ENCODE measurements at places on chromosomes 13 and 19.

- no peak for DNase-seq
Observed at GRCh38 chr13:73698859-73699258, 435.3 kb downstream of the KLF12 start.

DNA sequence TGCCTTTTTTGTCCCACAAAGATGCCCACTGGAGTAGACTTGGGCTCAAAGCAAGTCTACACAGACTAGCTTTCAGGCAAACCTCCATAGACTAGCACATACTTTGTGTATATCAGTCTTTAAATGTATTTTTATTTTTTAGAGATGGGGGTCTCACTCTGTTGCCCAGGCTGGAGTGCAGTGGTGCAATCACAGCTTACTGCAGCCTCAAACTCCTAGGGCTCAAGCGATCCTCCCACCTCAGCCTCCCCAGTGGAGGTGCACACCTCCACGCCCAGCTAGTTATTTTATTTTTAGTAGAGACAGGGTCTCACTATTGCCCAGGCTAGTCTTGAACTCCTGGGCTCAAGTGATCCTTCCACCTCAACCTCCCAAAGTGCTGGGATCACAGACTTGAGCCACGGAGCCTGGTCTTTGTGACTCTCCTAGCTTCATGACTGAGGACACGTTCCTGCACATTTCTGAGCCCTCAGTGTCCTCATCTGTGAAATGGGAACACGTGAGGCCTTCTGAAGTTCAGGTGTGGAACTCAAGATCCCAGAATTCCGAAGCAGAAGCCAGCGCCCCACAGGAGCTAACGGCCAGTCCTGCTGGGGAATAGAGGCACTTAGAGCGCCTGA is 5.1 kb upstream of the TPM4 start:
- DNase-seq: no peak

DNA sequence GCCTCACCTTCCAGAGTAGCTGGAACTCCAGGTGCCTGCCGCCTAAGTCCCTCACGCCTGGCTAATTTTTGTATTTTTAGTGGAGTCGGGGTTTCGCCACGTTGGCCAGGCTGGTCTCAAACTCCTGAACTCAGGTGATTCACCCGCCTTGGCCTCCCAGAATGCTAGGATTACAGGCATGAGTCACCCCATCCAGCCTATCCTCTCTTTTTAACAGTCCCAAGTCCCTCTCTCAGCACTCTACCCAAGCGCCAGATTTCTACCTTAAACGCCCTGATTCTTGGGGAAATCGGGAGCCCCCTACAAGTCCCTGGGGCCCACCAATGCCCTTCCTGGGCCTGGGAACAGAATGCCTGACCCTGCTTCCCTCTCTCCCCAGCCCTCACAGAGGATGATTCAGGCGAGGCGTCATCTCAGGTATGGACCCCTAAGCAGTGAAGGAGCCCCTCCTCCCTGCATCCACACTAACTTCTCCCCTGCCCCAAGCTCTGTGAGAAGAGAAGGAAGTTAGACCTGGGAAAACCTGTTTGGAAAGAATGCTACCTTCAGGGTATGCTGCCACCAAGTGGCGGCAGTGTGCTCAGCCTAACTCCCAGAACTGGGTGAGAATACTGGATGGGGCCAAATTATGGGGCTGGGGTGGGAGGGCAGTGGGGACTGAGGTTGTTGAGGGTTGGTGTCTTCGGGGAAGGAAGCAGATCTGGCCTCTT is 20.8 kb upstream of the EBI3 start:
- DNase-seq: no peak

DNA sequence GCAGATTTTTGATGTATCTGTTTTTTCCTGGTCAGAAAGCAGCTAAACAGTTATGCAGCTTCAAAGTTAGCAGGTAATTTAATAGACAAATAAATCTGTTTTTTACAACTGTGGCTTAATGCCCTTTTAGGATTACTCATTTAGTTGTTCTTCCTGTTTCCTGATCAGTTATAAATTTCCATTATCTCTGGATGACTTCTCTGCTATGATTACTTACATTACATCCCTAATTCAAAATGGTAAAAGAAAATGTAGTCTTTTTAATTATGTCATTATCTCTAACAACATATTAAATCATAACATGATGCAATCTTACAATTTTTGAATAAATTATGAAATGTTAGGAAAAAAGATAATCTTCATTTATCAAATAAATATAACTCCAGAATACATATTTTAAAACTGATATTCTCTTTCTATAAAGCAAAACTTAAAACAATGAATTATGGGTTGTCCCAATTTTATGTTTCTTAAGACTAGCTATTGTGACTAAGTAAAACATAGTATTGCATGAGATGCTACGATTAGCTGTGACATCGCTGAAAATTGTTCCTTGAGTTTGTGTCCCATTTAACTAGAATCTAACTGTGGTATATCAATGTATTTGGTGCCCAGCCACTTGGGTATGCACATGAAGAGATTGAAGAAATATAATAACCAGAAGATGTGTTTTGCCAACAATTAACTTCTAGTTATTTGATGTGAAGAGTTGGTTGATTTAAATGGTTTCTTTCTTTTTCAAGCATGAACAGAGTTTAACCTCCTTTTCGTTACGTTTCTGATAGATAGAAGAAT is 605.3 kb upstream of the SPRY2 start:
- no peak for DNase-seq

DNA sequence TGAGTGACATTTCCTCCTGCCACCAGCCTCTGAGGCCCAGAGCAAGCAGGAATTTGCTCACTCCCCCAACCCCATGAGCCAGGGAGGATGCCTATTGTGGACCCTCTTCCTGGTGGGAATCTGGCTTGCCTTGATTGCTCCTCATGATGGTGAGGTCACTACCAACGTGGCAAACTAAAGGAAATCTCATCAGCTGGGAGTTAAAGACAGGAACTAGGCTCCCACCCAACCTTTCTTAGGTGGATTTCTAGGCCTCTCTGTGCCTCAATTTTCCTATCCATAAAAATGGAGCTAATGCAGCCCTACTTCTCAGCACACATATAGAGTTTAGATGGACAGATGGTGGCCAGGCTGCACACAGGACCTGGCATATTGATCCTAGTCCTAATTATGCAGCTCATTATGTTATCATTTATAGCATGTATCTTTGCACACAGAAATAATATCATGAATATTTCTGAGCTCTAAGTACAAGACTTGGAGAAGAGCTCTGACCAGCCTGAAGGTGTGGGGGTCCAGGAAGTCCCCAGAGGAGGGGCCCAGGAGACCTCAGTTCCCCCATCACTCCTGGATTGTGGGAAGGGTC is 2.0 kb downstream of the B3GNT3 start:
- DNase-seq: no peak

GRCh38 chr13:99287551-99287950 is 19.6 kb downstream of the GPR183 start:
- no peak for DNase-seq

DNA sequence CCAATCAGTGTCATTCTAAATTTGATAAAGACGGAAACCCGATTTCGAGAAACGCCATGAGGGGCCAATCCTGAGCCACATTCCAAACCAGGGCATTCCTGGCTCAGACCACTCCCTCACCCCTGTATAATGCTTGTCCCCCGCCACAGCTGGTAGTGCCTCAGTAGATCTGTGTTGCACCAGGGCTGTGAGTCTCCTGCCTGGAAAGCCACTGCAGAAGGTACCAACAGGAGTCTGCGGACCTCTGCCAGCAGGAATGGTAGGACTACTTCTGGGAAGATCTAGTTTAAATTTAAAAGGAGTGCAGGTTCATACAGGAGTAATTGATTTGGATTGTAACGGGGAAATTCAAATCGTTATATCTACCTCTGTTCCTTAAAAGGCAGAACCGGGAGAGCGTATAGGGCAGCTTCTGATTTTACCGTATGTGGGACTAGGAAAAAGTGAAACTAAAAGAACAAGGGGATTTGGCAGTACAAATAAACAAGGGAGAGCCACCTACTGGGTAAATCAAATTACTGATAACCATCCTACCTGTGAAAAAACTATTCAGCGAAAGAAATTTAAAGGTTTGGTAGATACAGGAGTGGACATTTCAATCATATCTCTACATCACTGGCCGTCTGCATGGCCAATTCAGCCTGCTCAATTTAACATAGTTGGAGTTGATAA is 20.8 kb upstream of the ZNF266 start:
- DNase-seq: peak; percentile 13

- no peak for DNase-seq
Observed at GRCh38 chr13:35838356-35838755, 292.8 kb downstream of the DCLK1 start.

DNA sequence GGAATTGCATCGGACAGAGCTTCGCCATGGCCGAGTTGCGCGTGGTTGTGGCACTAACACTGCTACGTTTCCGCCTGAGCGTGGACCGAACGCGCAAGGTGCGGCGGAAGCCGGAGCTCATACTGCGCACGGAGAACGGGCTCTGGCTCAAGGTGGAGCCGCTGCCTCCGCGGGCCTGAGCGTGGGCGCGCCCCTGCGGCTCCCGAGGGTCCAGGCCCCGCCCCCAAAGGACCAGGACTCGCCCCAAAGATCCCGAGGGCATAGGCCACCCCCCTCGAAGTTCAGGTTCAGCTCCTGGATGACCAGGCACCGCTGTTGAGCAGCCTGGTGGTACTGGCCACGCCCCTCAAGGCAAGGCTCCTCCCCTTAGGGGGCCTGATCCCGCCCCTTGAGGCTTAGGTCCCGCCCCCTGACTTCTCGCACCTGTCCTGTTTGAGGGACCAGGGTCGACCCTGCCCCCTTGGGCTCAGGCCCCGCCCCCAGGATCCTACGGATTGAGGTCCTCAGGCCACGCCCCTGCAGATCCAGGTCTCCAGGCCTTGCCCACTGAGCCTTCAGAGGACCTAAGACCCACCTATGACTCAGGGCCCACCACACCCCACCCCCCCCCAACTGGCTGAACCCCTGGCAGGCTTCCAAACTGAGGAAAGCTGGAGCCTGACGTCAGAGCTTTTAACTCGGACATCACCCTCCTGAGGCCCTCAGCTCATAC is 43.1 kb downstream of the CYP4F22 start:
- peak; percentile 84 for DNase-seq

DNA sequence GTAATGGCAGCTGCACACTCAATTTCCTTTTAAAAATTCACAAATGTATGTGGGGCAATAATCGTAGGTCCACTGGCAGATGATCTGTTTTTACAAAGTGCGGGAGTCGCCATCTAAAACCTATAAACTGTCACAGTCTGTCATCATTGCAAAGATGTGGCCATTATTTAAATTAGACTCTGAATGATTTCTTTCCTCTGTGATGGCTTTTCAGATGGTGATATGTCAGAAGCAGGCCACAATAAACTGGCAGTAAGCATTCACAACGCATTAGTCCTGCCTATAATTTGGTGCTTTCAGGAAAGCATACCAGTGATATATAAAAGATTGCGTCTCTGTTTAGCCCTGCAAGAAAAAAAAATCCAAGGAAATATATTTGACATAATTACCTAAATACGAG is 226.8 kb downstream of the TBC1D4 start:
- no peak for DNase-seq

DNA sequence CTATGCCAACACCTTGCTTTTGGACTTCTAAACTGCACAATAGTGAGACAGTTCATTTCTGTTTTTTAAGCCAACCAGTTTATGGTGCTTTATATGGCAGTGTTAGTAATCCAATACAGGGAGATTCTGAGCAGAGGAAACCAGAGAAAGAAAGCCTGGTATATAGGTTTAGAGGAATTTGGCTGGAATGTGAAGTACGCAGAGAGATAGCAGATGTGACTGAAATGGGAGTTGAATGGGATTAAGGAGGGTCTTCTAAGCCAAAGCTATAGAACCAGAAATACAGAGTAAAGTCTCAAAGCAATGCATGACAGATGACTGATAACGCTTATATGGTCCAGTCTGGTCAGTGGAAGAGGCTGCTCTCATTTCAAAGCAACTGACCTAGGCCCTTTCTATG is 453.7 kb downstream of the GPC6 start:
- DNase-seq: no peak

GRCh38 chr19:18759304-18759994 is 31.7 kb downstream of the COMP start:
- DNase-seq: no peak

DNA sequence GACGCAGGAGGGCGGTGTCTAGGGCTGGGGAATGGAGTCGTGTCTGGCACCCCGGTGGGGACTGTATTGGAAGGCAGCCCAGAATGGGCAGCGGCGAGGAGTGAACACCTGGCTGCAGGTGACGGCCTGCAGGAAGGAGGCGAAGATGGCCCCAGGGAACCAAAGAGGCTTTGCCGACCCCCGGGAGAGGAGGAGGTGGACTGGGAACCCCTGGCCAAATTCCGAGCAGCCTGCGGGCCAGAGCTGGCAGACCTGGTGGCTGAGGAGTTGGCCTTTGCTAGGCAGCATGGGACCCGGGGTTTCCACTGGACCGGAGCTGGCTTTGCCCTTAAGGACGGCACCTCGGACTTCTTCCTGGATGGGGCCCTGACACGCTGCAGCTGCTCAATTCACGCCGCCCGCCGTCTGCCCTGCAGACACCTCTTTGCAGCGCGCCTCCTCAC is 25.9 kb downstream of the ZSWIM9 start:
- no peak for DNase-seq

- no peak for DNase-seq
Observed at GRCh38 chr13:66301006-66301405, 929.1 kb downstream of the PCDH9 start.

DNA sequence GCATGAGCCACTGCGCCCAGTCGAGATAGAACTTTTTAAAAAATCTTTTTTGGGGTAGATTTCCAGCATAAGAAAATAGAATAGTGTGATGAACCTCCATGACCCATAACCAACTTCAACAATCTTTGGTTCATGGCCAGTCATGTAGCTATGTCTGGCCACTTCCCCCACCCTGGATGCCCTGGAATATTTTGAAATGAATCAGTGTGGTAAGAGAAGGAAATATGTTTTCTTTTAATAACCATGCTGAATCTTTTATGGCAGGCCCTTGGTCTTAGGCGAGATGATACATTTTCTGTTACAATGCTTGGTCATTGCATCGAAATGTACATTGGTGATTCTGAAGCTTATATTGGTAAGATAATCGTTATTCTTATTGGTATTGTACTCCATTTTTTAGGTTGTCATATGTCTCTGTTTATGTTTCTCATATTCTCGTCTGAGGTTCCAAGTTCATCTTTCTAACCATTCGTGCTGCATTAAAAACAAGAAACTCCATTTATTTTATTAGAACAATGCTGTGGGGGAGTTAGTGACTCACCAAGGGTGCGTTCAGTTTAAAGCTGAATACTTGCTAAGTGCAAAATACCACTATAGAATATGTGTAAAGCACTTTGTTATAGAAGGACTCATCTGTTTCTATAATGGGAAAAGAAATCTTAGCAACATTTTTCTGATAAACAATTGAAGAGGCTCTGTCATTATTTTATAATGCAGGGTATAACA is 16.4 kb upstream of the UPF3A start:
- no peak for DNase-seq

- no peak for DNase-seq
Observed at GRCh38 chr19:48346191-48346590, 17.5 kb downstream of the TMEM143 start.

DNA sequence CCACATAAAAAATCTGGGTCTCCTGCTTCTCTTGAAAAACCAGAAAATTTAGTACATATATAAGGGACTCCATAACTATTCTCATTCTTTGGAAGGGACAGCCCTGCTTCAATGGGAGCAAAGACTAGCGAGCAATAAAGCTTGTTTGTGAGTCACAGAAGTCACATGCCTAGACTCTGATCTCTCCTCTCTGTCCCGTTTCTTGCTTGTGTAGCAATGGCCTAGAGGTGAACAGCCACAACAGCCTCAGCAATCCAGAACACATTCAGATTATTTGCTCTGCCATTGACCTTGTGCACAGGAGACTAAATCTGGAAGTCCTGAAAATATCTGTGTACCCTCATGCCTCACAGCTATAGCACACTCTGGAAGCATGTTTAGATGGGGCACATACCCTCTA is 43.2 kb downstream of the SCGB2B2 start:
- no peak for DNase-seq
